Activated CD4-positive, alpha-beta T cell treated with anti-CD3 and anti-CD28 coated beads, Interleukin-2, amount 10 ng/mL, durations not matched to agents 24 days and 14 days (primary cell): ENCODE measurements at places on chromosomes 1 and 21. TPM values are rescaled to one million over a fixed set of nuclear protein-coding genes. Genes with fewer than 3 reads are reported as not detected.

CRB1 gene
- total RNA-seq, result not detected in 2 replicates

OR2T2 gene
- not detected in 2 replicates for total RNA-seq

DNASE2B gene
- not detected in 2 replicates for total RNA-seq

MYBPH gene
- not detected in 2 replicates for total RNA-seq

GADD45A gene
- total RNA-seq, result 33.4 and 36.7 TPM in 2 replicates

EFNA4 gene
- total RNA-seq, result 5.8 and 6.2 TPM in 2 replicates

C1orf87 gene
- total RNA-seq, result not detected in 2 replicates

GRCh38 chr1:44707112-44707881 is 23.7 kb downstream of the RNU5D-1 start:
- DNase-seq, result no peak
- H3K4me3 ChIP-seq, result no peak overlapping the region
- H3K4me1 ChIP-seq, result peaks cover 13% of the 10 kb centered on the region

- H3K27ac ChIP-seq, result no peak overlapping the region
- H3K4me1 ChIP-seq, result no peaks in the 10 kb centered on the region
- H3K4me3 ChIP-seq, result no peak overlapping the region
- no peaks in the 10 kb centered on the region for H3K27me3 ChIP-seq
Observed at GRCh38 chr1:216124192-216124781, 299.0 kb downstream of the USH2A start.

GRCh38 chr1:164759979-164760469 is 201.0 kb downstream of the PBX1 start:
- H3K4me3 ChIP-seq, result no peak overlapping the region
- no peaks in the 10 kb centered on the region for H3K36me3 ChIP-seq
- no peaks in the 10 kb centered on the region for H3K4me1 ChIP-seq
- DNase-seq, result no peak

DNA sequence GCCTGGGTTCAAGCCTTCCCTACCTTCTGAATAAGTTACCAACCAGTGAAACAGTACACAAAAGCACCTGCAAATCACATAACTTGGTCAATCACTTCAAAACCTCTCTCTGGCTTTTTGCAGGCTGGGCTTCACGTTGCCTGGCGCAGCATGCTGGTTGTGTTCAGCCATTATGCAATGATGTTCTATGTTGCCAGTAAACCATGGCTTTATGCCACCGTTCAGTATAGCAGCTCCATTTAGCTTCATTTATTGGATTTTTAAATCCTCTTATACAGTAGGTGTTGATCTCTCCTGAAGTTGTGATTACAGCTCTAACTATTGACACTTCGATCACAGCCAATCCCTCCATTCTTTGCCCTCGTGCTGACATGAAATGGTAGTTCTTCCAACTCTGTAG is 233.6 kb upstream of the PTBP2 start:
- DNase-seq, result no peak
- no peaks in the 10 kb centered on the region for H3K4me1 ChIP-seq
- no peak overlapping the region for H3K4me3 ChIP-seq
- H3K36me3 ChIP-seq, result no peaks in the 10 kb centered on the region
- H3K27ac ChIP-seq, result no peak overlapping the region
